Neural crest cell (in vitro differentiated cells): ENCODE measurements at places on chromosomes 3 and 15. TPM values are rescaled to one million over a fixed set of nuclear protein-coding genes. Genes with fewer than 3 reads are reported as not detected.

DNA sequence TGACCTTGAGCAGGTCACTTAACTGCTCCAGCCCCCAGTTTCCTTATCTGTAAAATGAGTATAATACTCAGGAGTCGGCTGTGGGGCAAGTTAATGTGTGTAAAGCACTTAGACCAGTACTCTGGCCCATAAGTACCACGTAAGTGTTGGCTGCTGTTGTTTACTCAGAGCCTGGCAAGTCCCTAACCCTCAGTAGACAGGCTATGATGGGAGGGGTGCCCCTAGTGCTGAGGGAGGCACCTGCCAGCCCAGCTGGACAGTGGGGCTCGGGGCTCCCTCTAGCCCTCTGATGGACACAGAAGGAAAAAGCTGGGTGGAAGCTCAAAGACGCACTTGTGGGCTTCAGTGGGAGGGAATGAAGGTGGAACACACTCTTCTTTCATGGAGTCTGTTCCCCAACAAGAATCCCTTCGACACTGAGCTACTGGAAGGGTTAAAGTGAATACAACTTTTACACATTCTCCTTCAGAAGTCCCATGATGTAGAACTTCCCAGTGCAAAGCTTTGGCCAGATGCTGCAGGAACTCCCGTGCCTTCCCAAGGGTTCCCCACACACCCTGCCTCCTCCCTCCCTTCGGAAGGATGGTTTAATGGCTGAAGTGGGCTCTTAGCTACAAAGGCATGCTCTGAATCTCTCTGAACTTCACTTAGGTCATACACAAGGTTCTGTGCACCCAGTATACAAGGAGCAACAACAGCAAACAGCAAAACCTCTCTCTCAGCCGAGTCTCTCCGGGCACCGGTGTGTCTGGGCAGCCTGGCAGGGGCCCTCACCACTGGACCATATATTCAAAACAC lies 25.4 kb downstream of the TMEM44 start:
- no peak for DNase-seq

DNA sequence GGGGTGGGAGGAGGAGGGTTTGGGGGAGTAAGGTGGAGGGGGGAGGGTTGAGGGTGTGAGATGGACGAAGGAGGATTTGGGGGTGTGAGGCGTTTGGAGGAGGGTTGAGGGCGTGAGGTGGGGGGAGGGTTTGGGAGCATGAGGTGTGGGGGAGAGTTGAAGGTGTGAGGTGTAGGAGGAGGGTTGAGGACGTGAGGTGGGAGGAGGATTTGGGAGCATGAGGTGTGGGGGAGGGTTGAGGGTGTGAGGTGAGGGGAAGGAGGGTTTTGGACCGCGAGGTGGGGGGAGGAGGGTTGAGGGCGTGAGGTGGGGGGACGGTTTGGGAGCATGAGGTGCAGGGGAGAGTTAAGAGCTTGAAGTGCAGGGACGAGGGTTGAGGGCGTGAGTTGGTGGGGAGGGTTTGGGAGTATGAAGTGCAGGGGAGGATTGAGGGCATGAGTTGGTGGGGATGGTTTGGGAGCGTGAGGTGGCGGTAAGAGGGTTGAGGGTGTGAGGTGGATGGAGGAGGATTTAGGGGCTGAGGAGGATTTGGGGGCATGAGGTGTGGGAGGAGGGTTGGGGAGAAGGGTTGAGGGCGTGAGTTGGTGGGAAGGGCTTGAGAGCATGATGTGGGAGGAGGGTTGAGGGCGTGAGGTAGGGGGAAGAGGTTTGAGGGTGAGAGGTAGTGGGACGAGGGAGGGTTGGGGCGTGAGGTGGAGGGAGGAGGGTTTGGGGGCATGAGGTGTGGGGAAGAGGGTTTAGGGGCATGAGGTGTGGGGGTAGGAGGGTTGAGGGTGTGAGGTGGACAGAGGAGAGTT lies 1.2 kb downstream of the MLF1 start:
- DNase-seq: no peak

DNA sequence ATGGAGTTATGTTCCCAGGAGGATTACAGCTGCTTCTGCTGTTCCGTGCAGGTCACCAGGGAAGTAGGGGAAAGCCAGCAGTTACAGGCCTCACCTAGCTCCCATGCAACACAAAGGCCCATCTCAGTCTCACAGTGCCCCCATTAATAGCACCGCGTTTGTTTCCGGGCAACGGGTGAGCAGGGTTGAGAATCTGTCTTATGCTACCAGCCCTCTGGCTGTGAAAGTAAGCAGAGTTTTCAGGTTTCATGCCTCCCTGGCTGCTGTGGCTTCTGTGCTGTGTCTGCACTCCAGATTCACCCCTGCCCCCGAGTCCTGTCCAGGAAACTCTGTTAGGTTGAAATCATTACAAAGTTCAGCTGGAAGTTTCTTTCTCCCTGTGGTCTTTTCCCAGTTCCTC lies 254.4 kb upstream of the GPR149 start:
- no peak for DNase-seq

DNA sequence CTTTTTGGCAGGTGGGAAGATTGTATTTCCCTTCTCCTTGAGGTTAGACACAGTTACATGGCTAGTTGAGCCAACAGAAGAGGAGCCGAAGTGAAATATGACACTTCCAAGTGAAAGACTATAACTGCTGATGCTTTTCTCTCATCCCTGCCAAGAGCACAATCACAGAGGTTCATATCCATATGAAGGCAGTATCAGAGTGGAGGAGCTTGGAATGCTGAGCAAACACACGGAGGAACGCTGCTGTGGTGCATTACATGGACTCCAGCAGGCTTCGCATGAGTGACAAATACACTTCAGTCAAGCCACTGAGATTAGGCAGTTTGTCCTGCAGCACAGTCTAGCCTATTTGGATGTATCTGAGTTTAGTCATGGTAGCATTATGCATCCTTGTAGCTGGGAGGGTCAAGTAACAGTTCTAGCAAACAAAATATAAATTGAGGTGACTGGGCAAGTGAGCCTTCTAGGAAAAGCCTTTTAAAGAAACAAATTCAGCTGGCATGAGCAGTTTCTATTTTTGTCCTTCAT lies 5.4 kb downstream of the IQCF6 start:
- no peak for DNase-seq

DNA sequence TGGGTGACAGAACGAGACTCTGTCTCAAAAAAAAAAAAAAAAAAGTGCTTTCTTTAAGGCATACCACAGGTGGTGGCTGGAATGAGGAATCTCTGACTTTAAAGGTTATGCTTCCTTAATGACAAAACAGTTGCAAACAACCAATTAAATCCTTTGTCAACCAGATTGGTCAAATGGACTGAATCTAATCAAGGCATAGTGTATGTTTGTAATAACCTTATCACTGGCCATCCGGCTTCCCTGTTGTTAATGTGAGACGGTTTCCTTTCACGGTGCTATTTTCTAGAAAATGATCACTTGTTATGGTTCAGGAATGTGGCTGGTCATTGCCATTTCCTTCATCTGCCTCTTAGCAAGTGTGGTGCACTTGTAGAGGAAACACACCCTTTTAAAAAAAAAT lies 75.9 kb downstream of the FLNB start:
- no peak for DNase-seq

GRCh38 chr15:41897363-41897799 lies 3.5 kb upstream of the SPTBN5 start:
- no peak for DNase-seq

DNA sequence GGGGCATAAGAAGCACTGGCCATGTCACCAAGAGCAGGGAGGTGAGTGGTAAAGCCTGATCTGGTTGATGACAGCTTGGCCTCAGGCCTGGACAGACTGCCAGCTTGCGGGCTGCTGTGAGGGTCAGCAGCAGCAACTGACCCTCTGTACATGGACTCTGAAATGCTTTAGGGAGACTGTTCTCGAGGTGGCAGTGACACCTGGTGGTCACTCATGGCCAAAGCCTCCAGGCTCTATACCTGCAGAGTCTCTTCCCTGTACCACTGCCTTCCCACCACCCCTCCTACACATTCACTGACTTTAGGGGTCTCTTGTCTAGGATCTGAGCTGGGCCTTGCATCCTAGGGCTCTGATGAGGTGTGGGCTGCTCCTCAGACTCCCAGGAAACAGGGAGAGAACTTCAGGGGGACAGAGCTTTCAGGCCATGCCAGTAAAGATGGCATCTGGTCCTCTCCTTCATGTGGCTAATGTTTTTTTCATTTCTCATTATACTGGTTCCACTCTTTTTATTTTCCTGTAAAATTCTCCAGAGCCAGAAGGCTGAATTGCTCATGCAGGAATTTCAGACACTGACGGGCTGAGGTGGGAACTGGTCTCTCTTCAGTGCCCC lies 17.2 kb upstream of the TIMP4 start:
- peak; percentile 62 for DNase-seq

The PXYLP1 gene
- 30.9 and 33.5 TPM in 2 replicates for total RNA-seq

The LIPC gene
- not detected in 2 replicates for total RNA-seq

The CHRNA7 gene
- 6.8 and 9.5 TPM in 2 replicates for total RNA-seq
